Stimulated activated CD8-positive, alpha-beta memory T cell treated with anti-CD3 and anti-CD28 coated beads, Interleukin-4, amount 100 ng/mL, for 1 hour (primary cell): ENCODE measurements at places on chromosomes 3 and 15.

GRCh38 chr3:135068011-135068410 lies 273.0 kb downstream of the EPHB1 start:
- no peak for DNase-seq

DNA sequence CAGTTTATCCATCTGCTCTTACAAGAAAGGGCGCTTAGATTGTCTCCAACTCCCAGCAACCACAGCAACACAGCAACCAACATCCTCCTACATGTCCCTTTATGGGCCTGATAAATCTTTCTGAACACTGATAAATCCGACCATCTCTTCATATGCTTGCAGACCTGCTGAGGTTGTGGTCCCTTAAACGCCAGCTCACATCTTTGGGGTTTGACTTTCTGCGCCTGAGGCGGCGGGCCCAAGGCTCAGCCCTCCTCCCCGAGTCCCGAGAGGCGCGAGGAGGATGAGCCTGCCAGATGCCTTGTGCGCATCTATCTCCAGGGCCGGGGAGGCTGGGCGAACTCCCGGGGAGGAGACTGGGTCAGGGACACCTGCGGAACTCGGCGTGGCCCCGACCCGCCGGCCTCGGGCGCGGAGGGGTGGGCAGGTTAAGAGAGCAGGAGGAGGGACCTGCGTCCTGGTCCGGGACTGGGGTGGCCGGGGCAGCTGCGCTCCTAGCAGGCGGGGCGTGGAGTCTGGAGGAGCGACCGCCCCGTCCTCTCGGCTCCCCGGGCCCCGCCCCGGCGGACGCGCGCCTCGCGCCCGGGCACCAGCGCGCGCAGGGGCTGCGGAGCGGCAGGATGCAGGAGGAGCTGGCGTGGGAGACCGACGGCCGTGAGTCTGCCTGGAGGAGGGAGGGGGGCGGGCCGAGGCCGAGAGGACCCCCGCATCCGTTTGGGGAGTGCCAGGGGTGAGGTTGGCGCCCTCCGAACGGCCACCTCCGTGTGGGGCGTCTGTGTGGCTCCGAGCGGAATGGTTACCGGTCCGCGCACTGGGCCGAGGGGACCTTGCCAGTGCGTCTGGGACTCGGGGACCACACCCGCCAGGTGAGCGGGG lies at the start of gene ANKDD1A:
ANKDD1A (plus strand) TSS at position 592 of the 876 bp plus-strand sequence; CDS start at position 621, 29 bp downstream.
- no peak for DNase-seq

DNA sequence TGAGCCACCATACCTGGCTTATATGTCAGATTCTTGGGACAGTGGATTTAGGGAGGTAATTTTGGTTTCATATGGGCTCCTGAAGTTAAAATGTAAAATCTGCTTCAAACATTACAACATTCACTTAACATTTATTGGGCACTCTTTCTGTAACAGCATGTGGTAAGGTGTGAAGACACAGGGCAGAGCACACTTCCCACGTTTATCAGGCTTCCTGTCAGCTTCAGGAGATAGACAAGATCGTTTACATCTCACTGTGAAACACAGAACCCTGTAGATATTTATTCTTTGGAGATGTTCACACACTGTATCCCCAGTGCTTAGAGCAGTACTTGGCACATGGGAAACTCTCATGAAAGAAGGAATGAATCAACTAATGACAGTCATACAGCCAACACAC lies 426.0 kb upstream of the RARB start:
- DNase-seq = no peak

- no peak for DNase-seq
These were observed 5.4 kb upstream of the ACSBG1 start for GRCh38 chr15:78239811-78240210.

DNA sequence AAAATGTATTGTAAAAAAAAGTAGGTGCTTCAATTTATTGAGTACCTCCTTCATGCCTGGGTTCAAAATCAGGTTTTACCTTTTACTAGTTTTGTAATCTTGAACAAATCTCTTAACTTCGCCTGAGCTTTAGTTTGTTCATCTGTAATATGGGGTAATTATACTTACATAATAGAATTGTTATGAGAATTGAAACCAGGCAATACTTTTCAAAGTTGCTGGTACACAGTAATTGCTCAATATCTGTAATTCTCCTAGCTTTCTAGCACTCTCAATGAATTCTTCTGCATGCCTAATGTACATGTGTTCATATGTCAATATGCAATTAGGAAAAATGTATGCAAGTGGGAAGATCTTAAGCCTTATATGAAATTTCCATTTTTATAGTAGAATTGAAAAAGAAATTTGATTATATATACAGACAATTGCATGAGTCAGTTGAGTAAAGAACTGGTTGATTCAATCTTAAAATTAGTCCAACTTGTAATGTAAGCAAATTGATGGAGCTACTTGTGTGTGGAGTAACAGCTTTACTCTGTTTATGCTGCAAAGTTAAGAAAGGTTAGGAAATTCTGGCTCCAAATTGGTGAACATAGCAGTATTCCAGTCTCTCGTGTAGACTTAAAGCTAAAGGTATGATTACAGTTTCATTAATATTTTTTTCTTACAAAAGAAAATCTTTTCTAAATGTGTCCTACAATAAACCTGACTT lies 4.1 kb downstream of the TNFSF10 start:
- no peak for DNase-seq

DNA sequence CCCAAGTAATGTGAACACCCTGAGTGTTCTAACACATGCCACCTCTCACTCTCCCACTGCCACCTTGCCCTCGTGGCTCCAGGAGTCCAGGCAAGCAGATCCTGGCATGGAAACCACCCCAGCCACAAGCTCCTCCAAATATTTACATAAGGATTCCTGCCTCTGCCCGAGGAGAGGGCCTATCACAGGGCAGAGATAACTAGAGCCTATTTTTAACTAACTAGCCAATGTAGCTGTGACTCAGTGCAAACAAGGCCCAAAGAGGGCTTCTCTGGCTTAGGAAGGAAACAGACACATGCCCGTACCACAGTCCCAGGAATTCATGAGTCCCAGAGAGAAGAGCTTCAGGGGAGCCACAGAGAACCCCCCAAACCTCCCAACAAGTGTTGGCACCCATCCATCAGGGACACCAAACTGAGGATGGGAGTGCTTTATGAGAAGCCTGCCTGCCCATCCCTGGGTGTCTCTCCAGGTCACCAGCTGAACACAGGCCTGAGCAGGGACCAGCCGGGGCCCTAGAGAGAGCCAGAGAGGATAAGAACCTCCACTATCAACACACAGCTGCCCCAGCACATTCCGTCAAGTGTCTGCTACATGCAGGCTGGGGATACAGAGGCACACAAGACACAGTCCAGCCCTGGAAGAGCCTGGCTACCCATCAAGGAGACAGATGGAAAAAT lies 9.2 kb downstream of the FYCO1 start:
- DNase-seq = no peak
